AG04449 (cell line): ENCODE measurements at places on chromosomes 5 and 9.

- DNase-seq, result no peak
These were observed 220.6 kb downstream of the TAF11L14 start for GRCh38 chr5:17854901-17855300.

GRCh38 chr9:33687779-33688178 lies 107.6 kb upstream of the PRSS3 start:
- no peak for DNase-seq

DNA sequence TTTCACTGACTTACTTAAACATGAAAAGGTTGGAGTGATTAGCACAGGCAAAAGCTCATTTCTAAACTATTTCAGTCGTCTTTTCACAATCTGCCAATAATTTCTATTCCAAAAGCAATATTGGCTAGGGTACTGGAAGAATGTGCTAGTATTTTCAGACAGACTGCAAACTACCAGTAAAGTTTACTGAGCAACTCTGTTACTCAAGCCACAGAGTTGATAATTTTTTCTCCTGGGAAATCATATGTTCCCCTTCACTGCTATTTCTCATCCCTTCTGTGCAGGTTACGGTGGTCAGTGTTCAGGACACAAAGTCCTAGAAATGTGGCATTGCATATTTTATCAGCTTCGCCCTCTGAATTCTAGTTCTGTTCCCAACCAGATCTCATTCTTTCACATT lies 343.3 kb upstream of the TNC start:
- DNase-seq, result no peak

DNA sequence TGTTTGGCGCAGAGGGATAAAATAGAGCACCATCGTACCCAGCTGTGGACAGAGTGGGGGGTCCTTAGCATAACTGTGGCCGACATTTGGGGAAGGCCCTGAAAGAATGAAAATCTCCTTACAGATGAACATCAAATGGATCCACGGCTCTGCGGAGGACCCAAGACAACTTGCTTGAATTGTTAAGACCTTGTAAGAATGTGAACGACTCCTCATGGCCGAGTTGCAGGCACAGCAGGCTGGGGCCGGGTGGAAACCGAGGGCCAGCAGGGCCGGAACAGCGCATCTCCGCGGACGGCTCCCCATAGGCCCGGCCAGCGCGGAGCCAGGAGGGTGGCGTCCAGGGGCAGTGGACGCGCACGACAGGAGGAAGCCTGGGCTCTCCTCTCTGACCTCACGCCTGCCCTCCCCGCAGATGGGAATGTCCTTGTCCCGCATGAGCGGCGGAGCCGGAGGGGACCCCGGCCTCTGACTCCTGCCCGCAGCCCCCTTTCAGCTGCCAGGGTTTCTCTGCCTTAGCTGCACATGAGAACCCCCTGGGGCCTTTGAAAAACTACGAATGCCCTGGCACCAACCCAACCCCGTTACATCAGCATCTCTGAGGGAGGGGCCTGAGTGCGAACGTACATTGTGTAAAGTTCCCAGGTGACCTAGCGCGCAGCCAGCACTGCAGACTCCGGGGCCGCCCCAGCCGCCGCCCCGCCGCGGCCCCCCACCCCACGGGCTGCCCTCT lies 36.2 kb upstream of the PTCH1 start:
- no peak for DNase-seq

DNA sequence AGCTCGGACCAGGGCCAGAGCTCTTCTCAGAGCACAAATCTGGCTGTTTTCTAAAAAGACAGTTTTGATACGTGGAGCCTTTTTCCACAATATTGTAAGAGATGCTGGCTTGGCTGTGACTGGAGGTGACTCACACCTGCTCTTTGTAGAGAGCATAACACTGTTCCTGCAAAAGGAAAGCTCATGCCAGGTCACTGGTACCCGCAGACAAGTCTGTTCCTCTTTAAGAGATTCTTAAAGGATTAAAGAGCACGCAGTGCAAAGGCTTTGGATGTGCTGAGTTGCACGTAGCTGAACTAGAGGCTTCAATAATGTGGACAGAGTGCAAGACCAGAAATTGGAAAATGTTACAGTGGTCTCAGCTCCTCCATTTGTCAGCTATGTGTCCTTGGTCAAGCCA lies 19.0 kb downstream of the ACTL7B start:
- DNase-seq, result peak; percentile 2

- no peak for DNase-seq
These were observed 71.4 kb downstream of the ASTN2 start for GRCh38 chr9:117343427-117343826.
